AG04449 (cell line): ENCODE measurements at places on chromosomes 13 and 19.

GRCh38 chr13:37806666-37807065 is 62.9 kb downstream of the TRPC4 start:
- no peak for DNase-seq

DNA sequence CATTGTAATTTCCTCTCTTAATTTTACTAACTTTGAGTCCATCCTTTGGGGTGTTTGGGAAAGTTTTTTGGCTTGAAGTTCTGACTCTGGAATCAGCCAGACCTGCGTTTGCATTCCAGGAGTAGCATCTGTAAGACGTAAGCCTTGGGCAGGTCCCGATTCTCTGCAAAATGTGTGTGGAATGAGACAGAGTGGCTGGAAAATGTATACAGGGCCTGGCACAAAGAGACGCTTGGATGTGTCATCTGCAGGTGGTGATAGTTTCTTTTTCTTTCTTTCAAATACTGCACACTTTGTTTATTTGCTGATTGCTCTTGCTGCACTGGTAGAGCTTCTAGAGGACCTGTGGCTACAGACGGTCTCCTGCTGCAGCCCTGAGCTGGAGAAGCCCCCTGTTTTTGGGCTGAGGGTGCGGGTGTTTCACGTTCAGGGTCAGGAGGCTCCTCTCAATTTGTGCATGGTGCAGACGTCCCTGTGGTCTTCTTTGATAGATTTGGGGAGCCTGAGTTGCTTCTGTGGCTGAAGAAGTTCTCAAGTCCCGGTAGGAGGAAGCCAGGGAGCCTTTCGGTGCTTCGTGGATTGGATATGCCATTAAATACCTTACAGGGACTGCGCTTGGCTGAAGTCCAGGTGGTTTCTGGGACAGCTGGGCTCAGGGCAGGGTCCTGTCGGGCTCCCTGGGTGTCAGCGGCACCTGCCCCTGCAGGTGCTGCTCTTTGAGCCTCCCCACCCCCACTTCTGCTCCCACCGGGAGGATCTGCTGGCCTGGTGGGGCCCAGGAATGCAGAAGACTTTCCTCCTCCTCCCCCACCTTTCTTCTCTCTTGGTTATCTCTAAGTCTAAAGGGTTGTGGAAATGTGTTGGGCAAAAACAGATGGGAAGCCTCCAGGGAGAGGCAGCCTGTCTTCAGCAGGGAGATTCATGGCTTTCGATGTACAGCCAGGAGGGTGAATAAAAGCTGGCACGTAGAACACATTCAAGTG is 44.0 kb upstream of the GAS6 start:
- DNase-seq: peak; percentile 77

GRCh38 chr13:95540888-95541287 is 11.6 kb upstream of the CLDN10 start:
- no peak for DNase-seq

DNA sequence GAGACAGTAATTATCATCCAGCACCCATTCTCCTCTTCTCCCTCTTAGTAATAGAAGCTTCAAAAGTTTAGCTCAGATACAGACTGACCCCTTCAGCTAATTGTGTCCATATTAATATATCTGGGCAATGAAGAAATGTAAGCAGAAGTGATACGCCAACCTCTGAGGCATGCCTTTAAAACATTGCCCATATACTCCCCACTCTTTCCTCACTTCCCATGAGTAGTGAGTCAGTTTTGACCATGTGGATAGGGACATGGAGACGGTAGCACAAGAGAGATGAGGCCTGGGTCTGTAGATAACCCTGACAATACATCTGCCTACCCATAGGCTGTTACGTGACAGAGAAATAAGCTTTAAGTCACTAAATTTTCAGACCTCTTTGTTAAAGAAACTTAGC is 147.6 kb downstream of the KCTD12 start:
- no peak for DNase-seq

DNA sequence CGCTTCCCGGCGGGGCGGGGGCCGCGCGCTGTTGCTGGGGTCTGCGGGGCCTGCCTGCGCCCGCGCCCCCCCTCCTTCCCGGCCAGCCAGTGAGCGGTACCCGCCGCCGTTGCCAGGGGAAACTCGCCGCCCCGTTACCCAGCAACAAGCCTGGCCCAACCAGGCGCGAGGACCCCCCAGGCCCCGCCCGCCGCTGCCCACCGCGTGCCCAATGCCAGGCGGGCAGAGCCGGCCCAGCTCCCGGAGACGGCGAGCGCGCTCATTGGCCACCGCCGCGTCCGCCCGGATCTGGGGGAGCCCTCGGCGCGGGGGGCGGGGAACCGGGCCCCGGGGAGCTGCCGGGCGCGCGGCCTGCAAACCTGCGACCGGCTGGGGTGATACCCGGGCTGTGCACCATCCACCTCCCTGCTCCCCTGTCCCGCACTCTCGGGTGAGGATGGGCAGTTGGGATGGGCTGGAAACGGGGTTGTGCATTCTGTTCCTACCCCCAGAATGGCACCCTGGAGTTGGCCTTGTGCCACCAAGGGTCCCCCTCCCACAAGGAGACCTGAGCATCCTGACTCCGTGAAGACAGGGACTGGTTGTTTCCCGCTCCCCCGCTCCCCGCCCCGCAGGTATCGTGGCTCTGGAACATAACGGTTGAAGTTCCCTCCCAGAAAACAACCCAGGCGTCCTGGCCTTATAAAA is 8.8 kb upstream of the BBC3 start:
- no peak for DNase-seq

DNA sequence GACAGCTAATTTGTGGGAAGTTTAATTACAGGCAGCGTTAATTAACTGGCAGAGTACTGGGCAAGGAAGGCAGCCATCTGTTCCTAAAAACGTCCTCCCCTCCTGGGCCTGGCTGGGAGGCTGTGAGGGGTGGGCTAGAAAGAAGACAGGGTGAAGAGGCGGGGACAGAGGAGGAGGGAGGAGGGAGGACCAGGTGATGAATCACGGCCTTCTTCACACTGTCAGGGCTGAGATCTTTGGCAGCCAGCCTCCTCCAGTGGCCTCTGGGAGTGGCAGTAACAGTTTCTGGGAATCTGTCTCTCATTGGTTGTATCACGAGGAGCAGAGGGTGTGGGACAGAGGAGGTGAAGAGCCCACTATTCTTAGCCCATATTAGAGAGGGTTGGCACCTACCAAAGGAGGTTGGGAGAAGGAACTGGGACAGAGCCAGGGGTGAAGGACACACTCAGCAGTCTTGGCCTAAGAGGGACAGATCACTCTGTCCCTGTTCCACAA is 9.6 kb upstream of the ZNRF4 start:
- DNase-seq: no peak

GRCh38 chr19:48368936-48369335 is 4.8 kb downstream of the SYNGR4 start:
- DNase-seq: no peak

- DNase-seq: no peak
Observed at GRCh38 chr13:98998831-98999638, 21.2 kb upstream of the DOCK9 start.

- DNase-seq: no peak
Observed at GRCh38 chr19:17543986-17544385, 11.5 kb upstream of the COLGALT1 start.

DNA sequence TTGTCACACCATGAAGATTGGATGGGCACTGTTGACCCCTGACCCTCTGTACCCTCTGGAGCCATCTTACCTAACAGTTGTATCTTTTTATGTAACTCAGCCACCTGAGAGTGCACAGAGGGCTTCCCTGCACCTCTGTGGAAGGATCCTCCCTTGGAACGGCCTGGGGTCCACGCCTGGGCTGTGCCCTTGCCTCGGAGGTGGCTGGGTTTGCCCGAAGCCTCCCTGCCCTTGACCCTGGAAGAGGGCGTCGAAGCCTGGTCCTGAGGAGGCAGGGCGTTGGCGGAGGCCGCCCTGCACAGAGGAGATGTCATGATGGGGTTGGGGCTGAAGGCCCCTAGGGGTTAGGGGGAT is 241 bp downstream of the ODAD3 start:
- no peak for DNase-seq

- no peak for DNase-seq
Observed at GRCh38 chr19:17775245-17775927, 19.6 kb upstream of the B3GNT3 start.

DNA sequence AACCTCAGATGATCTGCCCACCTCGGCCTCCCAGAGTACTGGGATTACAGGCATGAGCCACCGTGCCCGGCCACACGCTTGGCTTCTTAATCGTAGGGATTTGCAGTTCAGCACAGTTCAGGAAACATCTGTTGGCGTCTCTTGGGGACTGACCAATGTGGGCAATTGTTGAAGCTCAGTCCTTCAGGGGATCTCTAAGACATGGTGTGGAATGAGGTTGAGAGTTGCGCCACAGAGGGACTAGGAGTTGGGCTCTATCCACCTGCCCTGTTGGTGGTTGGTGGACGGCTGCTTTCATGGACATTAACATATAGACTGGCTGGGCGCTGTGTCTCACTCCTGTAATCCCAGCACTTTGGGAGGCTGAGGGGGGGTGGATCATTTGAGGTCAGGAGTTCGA is 37.3 kb upstream of the SIN3B start:
- no peak for DNase-seq

GRCh38 chr13:86445206-86445605 is 646.0 kb upstream of the SLITRK6 start:
- no peak for DNase-seq

GRCh38 chr13:82076496-82076895 is 1735.6 kb upstream of the SPRY2 start:
- no peak for DNase-seq

GRCh38 chr13:75415694-75416093 is 66.3 kb downstream of the TBC1D4 start:
- peak; percentile 62 for DNase-seq

DNA sequence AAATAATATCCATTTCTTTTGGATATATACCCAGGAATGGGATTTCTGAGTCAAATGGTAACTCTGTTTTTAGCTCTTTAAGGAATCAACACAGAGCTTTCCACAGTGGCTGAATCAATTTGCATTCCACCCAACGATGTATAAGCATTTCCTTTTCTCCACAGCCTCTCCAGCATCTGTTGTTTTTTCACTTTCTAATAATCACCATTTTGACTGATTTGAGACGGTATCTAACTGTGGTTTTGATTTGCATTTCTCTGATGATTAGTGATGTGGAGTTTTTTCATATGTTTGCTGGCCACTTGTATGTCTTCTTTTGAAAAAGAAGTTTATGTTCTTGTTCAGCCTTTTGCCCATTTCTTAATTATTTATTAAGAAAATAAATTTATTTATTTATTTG is 352.2 kb upstream of the OBI1 start:
- no peak for DNase-seq

DNA sequence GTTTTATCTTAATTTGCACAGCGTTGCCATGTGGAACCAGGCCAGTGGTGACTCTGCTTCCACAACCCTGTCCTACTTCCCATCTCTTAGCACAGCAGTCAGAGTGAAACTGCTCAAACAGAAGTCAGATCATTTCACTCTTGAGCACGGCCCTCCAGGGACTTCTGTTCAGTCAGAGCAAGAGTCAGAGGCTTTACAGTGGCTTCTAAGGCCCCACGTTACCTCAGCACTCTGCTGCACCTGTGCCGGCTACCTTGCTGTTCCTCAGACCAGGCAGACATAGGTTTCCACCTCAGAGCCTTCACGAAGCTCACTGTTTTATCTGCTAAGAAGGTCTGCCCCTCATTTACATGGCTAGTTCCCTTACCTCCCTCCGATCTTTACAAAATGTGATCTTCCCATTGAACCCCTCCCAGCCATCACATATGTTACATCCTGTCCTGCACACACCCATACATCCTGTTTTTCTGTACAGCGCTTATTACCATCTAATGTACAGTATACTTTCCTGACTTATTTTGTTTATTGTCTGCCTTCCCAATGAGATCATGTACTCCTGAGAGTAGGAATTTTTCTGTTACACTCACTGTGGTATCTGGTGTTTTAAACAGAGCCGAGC is 41.6 kb downstream of the TM9SF2 start:
- DNase-seq: no peak

- DNase-seq: no peak
Observed at GRCh38 chr13:103625194-103625593, 559.0 kb upstream of the SLC10A2 start.

- peak; percentile 65 for DNase-seq
Observed at GRCh38 chr19:8423817-8424223, 10.7 kb downstream of the MARCHF2 start.

GRCh38 chr13:77378662-77379061 is 51.8 kb upstream of the MYCBP2 start:
- no peak for DNase-seq

DNA sequence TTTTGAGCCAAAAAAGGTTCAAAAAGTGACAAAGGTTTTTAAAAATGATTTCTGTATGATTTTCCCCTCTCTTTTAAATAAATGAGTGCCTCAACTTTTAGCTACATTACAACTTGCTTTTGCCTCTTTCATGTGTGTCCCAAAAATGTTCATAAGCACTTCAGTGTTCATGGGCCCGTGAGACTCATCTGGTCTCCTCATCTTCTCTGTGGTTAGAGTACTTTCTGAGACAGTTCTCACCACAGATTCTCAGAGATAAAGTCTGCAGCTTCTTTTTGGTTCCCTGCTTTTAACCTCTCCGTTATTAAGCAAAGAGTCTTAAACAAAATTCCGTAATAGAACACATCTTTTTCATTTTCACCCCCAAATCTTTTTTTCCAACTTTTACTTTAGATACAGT is 156.9 kb downstream of the DLEU7 start:
- no peak for DNase-seq

GRCh38 chr13:102220681-102221228 is 181.1 kb downstream of the FGF14 start:
- DNase-seq: no peak

GRCh38 chr13:24071423-24072075 is 89.0 kb upstream of the SPATA13 start:
- no peak for DNase-seq

DNA sequence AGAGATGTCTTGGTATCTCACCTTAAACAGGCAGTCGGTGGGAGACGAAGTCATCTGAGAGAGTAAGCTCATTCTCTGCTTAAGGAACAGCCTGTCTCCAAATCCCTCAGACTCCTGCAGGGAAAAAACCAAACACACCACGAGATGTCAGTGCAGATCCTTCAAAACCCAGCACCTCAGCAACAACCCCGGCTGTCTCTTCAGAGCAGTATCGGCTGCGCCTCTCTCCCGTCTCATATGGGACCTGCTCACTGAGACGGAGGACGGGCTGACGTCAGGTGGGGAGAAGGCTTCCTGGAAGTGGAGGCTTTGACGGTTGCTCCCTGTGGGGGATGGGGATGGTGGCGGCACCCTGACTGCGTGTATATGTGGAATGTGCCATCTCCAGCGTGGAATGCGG is 43.6 kb downstream of the ANKRD27 start:
- no peak for DNase-seq

- DNase-seq: no peak
Observed at GRCh38 chr13:30744056-30744680, 8.8 kb downstream of the ALOX5AP start.

GRCh38 chr13:35957241-35957731 is 173.9 kb downstream of the DCLK1 start:
- no peak for DNase-seq

DNA sequence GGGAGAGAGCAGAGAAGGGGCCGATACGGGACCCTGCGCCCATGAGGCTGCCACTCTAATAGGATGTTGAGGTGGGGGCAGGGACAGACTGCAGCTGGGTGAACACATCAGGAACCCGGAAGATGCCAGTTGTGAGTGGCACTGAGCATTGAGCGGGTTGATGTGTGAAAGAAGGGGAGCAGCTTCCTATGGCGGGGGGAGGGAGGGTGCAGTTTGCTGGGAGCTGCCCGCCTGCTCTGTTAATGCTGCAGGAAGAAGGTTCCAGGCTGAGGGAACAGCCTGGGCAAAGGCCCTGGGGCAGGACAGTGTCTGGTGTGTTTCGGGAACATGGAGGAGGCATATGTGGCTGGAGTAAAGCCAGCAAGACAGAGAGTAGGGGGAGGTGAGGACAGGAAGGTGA is 29.8 kb downstream of the DNM2 start:
- no peak for DNase-seq
